ENCODE measurements at places on chromosomes 16 and 17. TPM values are rescaled to one million over a fixed set of nuclear protein-coding genes. Genes with fewer than 3 reads are reported as not detected.

BCL6B gene
- not detected for total RNA-seq

CD300LB gene
- not detected for total RNA-seq

- H3K27me3 ChIP-seq, result no peaks in the 10 kb centered on the region
- no peaks in the 10 kb centered on the region for H3K36me3 ChIP-seq
- DNase-seq, result no peak
- H3K4me3 ChIP-seq, result no peak overlapping the region
Observed at GRCh38 chr16:65608455-65608854, 486.6 kb upstream of the CDH11 start.

ZPBP2 gene
- not detected for total RNA-seq

DNA sequence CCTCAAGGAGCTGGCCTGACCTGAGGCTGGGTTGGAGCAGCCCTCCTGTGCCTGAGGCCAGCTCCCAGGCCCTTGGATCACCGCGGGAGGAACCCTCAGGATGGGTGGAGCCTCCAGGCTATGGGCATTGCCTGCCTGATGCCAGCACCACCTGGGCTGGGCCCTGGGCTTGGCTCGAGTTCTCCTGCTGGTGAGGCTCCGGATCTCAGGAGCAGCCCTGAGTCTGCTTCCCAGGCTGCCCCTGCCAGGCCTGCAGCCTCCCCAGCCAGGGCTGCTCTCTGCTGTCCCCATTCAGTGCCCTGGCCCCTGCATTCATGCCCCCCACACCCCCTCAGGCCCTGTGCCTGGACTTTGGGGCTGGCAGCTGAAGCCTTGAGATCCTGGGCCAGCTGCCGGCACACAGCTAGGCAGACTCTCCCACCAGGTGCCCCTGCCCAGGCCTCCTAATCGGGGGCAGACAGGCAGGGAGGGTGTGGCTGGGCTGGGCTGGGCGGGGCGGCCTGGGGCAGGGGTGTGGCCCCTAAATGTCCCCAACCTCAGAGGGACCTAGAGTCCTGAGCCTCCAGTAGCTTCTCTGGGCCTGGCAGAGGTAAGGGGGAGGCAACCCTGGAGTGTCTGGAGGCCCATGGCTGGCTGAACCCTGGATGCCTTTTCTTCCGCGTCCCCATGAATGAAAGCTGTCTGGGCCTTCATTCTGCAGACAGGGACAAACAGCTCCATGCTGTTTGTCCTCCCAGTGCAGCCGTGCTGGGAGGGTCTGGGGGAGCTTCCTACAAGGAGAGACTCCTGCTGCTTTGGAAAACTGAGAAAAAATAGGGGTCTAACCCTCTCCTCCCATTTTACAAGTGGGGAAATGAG is 1.1 kb upstream of the PIGQ start:
- peaks cover 23% of the 10 kb centered on the region for H3K4me1 ChIP-seq
- no peaks in the 10 kb centered on the region for H3K27me3 ChIP-seq
- no peak for DNase-seq
- H3K36me3 ChIP-seq, result no peaks in the 10 kb centered on the region

- no peak for DNase-seq
- H3K27me3 ChIP-seq, result peaks cover 10% of the 10 kb centered on the region
- no peak overlapping the region for H3K4me3 ChIP-seq
- H3K36me3 ChIP-seq, result no peaks in the 10 kb centered on the region
Observed at GRCh38 chr17:10748531-10749181, 18.8 kb upstream of the TMEM220 start.

DNA sequence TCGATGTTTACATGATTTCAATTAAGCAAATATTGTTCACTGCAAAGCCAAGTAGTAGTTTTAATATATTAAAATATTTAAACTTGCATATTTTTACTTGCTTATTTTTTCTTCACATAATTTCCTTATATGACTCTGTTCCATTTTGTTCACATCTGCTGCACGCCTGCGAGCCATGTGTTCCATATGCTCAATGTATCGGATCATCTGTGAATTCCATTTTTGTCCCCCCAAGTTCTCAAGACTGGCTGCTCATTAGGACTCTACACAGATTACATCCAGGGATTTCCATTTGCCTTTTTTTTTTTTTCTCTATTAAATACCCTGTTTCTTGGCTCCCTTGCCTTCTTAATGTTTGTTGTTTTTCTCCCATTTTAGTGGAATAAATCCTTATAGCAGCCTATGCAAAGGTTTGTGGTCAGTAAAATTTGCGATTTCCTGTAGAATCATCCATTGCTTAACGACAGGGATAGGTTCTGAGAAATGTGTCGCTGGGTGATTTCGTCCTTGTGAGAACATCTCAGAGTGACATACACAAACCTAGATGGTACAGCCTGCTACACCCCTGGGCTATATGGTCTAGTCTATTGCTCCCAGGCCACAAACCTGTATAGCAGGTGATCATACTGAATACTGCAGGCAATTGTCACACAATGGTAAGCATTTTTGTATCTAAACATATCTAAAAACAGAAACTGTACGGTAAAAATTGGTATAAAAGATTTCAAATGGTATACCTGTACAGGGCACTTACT is 30.2 kb upstream of the TEKT3 start:
- no peak for DNase-seq
- peaks cover 8% of the 10 kb centered on the region for H3K27me3 ChIP-seq
- no peaks in the 10 kb centered on the region for H3K4me1 ChIP-seq
- no peak overlapping the region for H3K4me3 ChIP-seq

DNA sequence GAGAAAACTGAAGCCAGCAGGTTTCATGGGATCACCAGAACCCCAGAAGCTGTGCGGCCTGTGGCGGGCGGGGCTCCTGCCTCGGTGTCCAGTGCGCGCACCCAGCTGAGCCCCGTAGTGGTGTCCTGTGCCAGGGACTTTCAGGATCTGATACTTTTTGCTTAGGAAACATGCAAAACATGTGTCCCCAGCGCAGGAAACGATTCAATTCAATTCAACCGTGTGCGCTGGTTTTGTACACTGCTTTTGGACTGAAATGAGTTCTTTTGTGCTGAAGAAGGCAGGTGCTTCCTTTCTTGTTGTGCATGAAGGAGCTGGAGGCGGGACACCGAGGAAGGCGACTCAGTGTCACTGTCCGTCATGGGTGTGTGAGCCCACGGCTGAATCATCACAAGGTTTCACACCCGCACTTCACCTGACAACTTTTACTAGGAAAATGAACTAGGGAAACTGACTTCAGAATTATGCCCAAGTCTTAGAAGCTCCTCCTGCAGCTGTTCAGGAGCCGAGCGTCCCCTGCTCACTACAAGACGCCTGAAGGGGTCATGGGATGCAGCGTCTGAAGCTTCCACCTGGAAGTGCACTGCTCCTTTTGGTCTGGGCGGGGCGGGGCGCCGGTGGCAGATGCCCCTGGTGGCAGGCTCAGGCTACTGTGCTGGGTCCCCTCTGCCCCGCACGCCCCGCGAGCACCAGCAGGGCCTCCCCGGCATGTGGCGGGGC is 31.4 kb upstream of the ZNF750 start:
- no peak overlapping the region for H3K4me3 ChIP-seq
- peaks cover 13% of the 10 kb centered on the region for H3K36me3 ChIP-seq
- no peaks in the 10 kb centered on the region for H3K27me3 ChIP-seq

DNA sequence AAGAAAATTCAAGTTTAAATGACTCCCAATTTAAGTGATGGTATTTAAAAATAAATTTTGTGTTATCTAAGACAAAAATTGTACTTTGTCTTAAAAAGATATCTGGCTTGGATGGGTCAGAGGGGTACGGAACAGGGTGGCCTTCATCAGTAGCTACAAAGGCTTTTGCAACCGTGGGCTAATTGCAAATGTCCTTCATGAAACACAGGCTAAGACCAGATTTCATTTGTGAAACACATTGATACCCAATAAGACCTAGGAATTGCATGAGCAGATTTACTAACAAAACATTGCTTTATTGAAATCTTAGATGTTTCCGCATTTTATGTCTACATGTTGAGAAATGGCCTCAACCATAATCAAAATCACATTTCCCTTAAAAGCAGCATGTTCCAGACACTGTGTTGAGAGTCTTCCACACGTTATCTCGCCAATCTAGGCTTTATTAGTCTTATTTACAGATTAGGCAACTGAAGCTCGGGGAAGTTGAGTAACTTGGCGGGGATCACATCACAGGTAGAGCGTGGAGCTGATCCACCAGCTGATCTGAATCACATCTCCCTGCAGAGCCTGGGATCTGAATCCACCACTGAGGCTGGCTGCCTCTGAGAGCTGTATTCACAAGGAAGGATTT is 21.8 kb downstream of the FBXO39 start:
- no peak overlapping the region for H3K27ac ChIP-seq
- DNase-seq, result no peak
- no peak overlapping the region for H3K4me3 ChIP-seq
- H3K27me3 ChIP-seq, result peaks cover 8% of the 10 kb centered on the region

CLDN6 gene
- total RNA-seq, result not detected

- H3K4me1 ChIP-seq, result no peaks in the 10 kb centered on the region
- H3K36me3 ChIP-seq, result no peaks in the 10 kb centered on the region
- H3K27ac ChIP-seq, result no peak overlapping the region
- DNase-seq, result no peak
- H3K27me3 ChIP-seq, result no peaks in the 10 kb centered on the region
Observed at GRCh38 chr16:53666786-53667415, 36.8 kb downstream of the RPGRIP1L start.

CTRB2 gene
- total RNA-seq, result not detected

DNA sequence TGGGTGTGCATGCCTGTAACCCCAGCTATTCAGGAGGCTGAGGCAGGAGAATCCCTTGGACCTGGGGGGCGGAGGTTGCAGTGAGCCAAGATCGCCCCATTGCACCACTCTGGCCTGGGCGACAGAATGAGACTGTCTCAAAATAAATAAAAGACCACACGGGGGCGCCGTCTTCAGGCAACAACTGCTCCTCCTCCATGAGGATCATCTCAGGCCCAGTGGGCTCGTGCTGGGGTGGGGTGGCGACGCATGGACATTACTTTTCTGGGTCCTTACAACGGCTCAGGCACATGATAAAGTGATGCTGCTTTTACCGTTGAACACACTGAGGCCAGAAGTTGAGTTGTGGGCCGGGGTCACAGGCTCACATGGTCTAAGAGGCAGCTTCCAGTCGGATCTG is 56.2 kb downstream of the PRMT7 start:
- no peaks in the 10 kb centered on the region for H3K4me1 ChIP-seq
- H3K36me3 ChIP-seq, result no peaks in the 10 kb centered on the region
- no peak overlapping the region for H3K4me3 ChIP-seq
- H3K27me3 ChIP-seq, result peaks cover 15% of the 10 kb centered on the region
- H3K27ac ChIP-seq, result no peak overlapping the region

- peaks cover 13% of the 10 kb centered on the region for H3K36me3 ChIP-seq
- H3K4me1 ChIP-seq, result peaks cover 9% of the 10 kb centered on the region
- no peaks in the 10 kb centered on the region for H3K27me3 ChIP-seq
- DNase-seq, result no peak
Observed at GRCh38 chr17:21190078-21190477, 23.9 kb downstream of the TMEM11 start.

GRCh38 chr16:83958137-83958845 is 5.3 kb downstream of the OSGIN1 start:
- DNase-seq, result peak; percentile 19
- H3K36me3 ChIP-seq, result peaks cover 37% of the 10 kb centered on the region
- no peak overlapping the region for H3K27ac ChIP-seq
- H3K4me3 ChIP-seq, result no peak overlapping the region

DNA sequence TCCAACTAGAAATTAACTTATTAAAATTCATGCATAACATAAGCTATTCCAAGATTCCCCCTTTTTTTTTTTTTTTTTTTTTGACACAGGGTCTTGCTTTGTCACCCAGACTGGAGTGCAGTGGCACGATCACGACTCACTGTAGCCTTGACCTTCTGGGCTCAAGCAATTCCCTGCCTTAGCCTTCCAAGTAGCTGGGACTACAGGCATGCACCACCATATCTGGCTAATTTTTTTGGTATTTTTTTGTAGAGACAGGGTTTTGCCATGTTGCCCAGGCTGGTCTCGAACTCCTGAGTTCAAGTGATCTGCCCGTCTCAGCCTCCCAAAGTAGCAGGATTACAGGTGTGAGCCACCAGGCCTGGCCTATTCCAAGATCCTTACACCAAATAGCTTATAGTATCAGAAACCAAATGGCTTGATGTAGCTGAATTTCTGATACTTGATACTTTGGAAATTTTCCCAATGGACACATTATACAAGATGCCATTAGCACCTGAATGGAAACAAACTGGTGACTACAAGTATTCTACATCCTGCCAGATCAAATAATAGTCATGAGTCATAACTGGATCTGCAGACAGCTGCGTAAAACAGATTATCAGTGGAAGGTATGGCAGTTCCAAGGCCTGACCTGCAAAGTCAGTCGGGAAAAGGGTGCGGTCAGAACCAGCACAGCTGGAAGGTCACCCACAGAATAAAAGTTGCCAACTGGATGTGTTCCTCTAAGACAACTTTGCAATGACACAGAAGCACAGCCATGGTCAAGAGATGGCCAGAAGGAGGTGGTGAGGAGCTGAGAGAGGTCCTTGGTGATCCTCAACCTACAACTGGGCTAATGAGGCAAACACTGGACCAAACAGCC is 14.5 kb downstream of the TUBG1 start:
- peak; percentile 38 for DNase-seq
- H3K4me1 ChIP-seq, result no peaks in the 10 kb centered on the region
- no peaks in the 10 kb centered on the region for H3K36me3 ChIP-seq
- no peak overlapping the region for H3K27ac ChIP-seq
- peaks cover 8% of the 10 kb centered on the region for H3K27me3 ChIP-seq

TP53TG3B gene
- not detected for total RNA-seq

DNA sequence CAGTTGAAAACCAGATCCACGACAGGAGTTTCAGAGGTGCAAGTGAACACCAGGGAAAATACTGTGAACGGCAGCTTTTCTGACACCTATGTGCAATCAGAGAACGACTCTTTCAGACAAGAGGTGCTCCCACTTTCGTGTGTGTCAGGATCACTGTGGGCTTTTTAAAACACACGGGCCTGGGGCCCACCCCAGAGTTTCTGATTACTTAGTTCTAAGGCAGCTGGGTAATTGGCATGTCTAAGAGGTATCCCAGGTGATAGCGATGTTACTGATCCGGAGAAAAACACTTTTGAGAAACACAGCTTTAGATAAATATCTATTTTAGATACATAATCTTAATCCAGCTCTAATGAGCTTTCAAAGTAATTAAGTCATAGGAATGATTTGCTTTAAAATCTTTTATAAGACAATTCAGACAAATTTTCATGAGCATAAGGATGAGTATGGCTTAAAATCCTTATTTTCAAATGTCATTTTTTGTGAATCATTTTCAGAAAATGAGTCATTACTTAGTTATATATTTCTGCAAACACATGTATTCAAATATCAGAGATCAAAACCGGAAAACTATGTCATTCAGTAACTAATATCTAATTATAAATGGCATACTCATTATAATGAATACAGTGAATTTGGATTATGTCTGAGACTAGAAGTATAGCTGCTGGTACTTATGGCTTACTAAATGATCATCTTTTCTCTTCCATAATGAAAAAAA is 217.9 kb upstream of the PSMD7 start:
- no peak for DNase-seq
- H3K4me1 ChIP-seq, result no peaks in the 10 kb centered on the region
- H3K27ac ChIP-seq, result no peak overlapping the region
- no peak overlapping the region for H3K4me3 ChIP-seq
